Neural progenitor cell (in vitro differentiated cells): ENCODE measurements at places on chromosomes 4 and X.

GRCh38 chrX:105744291-105744690 lies 78.0 kb upstream of the NRK start:
- no peak for DNase-seq

GRCh38 chrX:5490786-5491563 lies 737.7 kb downstream of the NLGN4X start:
- no peak for DNase-seq

- DNase-seq = no peak
These were observed 241.7 kb upstream of the PSAPL1 start for GRCh38 chr4:7676398-7676922.

- DNase-seq = no peak
These were observed 327.9 kb upstream of the PITX2 start for GRCh38 chr4:110950731-110951130.

GRCh38 chr4:48877827-48878535 lies 28.6 kb downstream of the OCIAD2 start:
- DNase-seq = no peak

- no peak for DNase-seq
These were observed 764.6 kb upstream of the FTHL17 start for GRCh38 chrX:31836479-31836878.

DNA sequence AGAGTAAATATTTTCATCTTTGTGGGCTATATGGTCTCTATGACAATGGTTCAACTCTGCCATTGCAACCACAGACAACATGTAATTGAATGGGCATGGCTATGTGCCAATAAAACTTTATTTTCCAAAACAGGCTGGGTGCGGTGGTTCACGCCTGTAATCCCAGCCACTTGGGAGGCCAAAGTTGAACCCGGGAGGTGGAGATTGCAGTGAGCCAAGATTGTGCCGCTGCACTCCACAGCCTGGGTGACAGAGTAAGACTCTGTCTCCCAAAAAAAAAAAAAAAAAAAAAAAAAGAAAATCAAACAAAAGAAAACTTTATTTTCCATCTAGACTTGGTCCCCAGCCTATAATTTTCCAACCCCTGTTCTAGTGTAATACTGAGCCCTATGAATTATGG lies 38.4 kb upstream of the LAS1L start:
- DNase-seq = no peak

DNA sequence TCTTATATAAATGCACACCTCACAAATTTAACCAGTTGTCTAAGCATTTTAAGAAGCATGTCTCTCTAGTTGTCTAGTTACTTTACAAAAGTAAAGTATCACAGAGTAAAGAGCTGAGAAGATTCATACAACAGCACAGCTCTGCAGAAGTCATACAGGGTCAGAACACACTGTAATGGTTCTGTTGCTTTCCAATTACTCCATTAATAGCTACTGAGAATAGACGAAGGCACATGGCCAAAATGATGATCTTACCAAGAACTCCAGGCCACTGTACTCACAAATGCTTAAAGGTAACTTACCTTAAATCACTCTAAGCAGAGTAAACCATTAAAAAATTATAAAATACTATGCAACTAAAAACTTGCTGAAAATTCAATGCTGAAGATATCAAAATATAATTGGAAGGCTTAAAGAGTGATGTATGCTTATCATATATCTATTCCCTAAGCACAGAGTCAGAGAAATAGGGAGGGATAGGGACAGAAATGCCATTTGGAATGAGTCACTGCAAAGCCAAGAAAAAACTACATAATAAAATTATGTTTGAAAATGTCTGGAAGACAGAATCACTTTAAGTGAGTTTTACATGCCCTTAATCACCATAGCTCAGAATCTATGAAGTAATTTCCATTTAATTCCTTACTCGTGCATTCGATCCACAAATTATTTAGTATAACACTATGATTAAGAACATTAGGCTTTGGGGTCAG lies 71.0 kb downstream of the DDX60L start:
- no peak for DNase-seq

DNA sequence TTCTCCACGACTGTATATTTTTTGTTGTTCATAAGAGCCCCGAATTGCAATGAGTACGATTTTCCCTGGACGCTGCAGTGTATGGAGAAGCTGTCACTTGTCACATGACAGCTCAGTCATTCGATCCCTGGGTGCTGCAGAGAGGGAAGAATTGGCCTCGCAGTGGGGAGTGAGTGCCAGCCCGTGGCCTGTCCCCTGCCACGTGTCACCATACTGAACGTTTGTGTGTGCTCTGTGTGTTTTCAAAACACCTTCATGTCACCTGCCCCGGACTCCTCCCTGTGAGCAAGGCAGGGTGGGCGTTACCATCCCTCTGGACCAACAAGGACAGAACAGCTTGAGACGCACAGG lies 77.9 kb downstream of the TBL1X start:
- DNase-seq = no peak

DNA sequence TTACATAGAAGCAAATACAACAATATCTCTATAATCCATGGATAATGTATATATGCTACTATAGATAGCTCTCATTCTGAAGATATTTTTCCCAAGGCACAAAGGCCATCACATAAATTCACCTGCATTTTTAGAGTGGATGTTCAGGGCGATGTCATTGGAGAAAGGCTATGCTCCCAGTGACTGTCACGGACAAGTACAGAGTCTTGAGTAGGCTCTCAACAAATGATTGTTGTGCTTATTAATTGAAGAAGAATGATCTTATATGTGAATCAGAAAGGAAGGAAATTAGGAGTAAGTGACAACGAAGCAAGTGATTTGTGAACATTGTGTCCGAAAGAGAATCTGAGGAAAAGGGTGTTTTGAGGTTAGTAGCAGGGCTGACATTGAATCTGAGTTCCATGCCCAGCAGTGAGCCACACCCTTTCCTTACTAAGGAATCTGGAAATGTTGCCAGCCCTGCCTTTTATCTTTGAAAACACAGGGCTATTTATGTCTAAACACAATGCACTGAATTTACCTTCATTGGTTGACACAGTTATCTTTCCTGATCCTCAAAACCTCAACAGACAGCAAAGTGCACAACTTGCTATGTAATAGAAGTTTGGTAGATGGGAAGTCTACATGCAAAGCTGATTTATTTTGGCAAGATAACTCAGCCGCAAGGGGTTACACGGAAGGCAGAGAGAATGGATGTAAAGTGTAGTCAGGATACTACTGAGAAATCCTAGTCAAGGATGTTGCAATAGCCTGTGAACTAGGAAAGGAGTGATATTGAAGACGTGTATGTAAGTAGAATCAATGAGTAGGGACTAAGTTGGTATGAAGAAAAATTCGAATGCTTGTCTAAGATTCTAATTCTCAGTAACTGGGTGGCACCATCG lies 50.4 kb downstream of the SORBS2 start:
- no peak for DNase-seq
